Stimulated activated CD8-positive, alpha-beta memory T cell treated with anti-CD3 and anti-CD28 coated beads, Interleukin-15, amount 100 ng/mL, for 24 hours (primary cell): ENCODE measurements at places on chromosomes 13 and 19.

- DNase-seq = no peak
Measured at GRCh38 chr13:110261166-110262081, 45.5 kb downstream of the COL4A1 start.

DNA sequence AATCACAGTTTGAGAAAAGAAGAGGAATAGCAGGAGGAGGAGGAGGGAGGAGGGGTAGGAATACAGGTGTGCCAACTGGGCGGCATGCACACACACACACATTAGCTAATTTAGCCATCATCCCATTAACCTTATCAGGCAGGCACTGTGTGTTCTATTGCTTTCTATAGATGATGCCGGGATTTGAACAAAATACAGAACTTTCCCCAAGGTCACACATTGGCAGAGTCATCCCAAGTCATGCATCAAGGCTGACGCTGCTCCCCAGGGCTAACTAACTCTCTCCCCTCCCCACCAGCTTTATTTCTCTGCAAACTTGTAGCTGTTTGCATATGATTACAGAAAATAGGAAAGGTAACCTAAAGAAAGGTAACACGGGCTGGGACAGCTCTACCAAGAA lies 83.0 kb downstream of the NUFIP1 start:
- DNase-seq = no peak

- no peak for DNase-seq
Measured at GRCh38 chr13:59568306-59568705, 595.4 kb downstream of the DIAPH3 start.

DNA sequence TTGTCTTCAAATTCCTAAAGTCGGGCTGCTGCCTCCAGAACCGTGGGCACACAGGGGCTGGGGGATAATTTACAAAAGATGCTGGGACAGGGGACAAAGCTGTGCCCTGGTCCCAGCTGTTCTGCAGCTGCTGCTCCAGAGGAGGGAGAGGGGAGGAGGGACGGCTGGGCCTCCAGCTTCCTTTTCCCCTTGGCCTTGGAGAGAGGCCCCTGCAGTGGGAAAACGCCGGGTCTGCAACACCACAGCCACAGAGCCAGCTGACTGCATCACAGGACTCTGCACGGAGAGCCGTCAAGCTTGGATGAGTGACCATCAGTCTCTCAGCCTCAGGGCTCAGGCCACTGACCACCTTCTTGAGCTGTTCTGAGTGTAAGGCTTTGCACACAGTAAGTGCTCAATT lies 6.1 kb downstream of the DOCK6 start:
- no peak for DNase-seq

- no peak for DNase-seq
Measured at GRCh38 chr19:40742477-40742876, 7.8 kb downstream of the ACTMAP start.

DNA sequence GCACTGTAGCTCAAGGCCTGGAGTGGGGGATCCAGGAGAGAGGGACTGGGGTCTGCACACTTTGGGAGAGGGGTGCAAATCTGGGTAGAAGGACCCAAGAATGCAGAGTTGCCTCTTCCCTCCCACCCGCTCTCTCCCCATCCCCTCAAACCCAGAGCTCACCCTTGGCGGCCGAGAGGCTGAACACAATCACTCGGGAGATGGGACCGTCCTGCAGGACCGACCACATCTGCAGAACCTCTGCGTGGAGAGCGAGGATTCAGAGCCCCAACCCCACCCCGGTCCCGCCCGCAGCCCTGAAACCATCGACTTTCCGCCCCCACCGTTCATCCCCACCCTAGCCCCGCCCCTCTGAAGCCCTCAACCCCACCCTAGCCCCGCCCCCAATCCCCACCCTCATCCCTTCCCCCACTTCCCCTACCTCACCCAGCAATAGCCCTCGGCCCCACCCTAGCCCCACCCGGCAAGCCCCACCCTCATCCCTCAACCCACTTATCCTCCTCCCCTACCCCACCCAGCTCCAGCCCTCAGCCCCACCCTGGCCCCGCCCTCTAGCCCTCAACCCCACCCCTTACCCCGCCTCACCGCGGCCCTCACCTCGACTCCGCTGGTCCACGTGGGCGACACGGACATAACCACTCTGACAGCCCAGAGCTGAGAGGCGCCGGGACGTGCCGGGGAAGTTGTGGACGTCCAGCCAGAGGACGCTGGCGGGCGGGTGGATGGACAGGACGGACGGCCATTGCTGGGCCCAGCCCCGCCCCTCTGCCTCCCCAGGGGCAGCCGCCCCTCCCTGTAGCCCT lies 4.1 kb downstream of the KPTN start:
- no peak for DNase-seq

DNA sequence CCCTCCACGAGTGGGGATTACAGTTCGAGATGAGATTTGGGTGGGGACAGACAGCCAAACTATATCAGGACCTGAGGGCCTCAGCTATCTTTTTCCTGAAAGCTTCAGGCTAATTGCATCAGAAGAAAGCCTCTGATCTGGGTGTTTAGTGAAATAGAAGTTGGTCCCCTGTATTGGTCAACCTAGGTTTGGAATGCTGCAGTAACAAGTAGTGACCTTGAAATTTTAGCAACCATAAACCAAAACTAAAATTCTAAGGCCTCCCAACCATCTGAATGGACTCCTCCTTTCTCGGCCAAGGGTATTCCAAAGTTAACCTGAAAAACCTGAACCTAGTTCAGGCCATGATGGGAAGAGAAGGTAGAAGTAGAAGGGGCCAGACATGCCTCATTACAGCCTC lies 34.9 kb upstream of the OR10H1 start:
- DNase-seq = no peak

- no peak for DNase-seq
Measured at GRCh38 chr13:59476366-59476765, 687.4 kb downstream of the DIAPH3 start.
